Panc1 (cell line): ENCODE measurements at places on chromosomes 2 and 18.

DNA sequence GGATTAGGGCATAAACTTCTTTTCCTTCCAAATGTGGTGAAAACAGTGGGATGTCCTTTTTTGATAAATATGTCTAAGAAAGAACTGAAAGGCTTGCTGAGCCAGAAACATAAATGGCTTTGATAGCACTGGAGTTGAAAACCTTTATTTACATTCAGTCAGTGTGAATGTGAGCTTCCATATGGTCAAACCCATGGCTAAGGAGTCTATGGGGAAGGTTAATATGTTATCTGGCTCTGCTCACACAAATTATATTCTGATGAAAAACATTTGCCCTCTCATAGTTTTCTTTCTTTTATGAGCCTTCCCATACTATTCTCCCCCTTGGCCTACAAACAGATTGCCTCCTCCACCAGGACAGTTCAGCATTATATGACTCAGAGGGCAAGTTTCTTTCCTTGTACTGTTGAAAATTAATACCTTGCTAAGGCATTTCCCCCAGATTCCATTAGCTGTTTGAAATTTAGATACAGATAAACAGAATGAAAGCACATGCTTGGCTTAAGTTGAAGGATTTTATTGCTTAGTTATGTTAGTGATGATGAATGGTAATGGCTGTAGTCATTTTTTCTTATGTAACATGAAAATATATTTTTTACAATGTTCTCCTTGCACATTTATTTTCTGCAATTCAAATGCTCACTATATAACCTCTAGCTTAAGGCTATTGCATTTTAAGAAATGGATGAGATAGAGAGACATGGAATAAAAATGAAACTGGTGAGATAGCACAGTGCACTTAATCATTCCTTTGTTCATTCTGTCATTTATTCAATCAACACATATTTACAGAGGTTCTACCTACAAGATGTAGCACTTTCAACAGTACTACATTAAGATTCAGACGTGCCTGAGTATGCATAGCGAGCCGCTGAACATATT is 544.1 kb downstream of the LRRTM4 start:
- DNase-seq = no peak

DNA sequence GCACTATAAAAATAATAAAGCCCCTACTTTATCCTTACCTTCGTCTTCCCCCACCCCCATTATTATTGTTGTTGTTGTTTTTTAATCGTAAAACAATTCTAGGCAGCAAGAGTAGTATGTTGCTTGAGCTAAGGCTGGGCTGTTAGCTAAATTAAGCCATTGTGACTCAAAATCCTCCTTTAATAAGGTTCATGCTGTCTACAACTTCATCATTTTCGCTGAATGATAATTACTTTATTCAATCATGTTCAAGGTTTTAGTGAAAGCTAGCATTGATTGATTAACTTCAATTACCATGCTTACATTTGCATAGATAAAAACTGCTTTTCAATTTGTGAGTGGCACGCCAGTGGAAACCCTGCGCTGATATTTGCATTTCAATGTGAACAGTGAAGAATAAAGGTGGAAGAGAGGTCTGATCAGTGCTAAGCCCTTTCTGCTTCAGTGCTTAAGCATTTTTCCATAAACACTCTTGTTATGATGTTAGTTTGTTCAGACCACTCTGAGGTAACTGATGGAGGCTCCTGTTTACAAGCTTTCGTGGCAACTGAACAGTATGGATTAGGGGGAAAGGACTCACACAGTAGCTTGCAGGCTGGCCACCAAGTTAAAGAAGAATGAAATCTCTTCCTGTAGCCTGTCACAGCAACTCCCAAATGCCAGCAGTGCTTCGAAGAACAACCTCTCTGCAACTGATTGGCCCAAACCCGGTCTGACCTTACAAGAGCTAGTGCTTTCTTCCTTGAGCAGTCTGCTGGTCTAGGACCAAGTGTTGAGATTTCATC is 156.8 kb downstream of the GPD2 start:
- DNase-seq = no peak

- DNase-seq = no peak
Observed at GRCh38 chr18:10604182-10604581, 78.4 kb downstream of the NAPG start.

GRCh38 chr18:46301081-46301480 is 196.9 kb downstream of the HAUS1 start:
- no peak for DNase-seq

GRCh38 chr2:180058993-180059392 is 51.9 kb upstream of the CWC22 start:
- no peak for DNase-seq

DNA sequence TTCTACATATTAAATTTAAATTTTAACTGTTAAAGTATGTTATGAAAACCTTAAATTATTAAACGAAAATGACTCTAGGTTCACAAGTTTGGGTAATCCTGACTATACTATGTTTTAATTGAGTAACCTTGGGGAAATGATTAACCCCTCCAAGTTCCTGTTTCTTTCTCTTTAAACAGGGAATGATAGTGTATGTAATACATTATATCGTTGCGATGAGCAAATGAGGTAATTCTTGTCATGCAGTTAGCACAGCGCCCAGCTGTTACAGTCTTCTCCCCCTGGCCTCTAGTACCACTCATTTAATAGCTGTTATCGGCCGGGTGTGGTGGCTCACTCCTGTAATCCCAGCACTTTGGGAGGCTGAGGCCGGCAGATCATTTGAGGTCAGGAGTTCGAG is 80.4 kb downstream of the MTA3 start:
- DNase-seq = no peak

- DNase-seq = no peak
Observed at GRCh38 chr2:196589419-196589818, 50.1 kb upstream of the CCDC150 start.

DNA sequence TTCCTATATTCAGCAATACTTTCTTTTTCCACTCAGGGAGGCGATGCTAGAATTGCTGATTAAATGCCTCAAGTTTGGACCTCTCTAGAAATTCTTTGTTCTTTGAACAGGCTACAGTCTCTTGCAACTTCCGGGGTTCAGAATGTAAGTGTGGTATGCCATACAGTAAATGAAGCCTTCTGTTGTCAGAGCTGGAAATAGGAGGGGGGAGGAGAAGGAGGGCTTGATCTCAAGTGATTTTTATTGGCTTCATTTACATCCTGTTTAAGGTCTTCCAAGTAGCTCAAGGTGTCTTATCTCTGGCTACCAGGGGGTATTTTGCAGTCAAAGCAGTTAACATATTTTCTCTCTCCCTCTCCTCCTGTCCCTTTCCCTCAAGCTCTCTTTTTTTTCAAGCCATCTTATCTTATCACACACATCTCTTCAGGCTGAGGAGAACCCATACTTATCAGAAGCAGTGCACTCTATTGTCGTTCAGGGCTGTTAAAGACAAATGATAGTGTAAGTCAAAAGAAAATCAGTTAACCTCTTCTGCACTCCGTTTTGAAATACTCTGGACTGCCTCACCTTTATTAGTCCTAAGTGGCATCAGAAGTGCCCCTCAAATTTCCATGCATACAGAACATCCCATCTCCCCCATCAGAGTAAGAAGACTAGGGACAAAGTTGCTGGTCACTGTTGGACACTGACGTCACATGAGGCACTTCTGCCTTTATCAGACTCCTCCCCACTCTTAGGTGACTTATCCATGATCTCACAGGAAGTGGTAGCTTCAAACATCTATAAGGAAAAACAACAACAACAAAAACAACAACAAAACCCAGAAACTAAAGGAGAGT is 112.2 kb downstream of the ZNF521 start:
- DNase-seq = no peak

- no peak for DNase-seq
Observed at GRCh38 chr2:105432749-105433148, 33.9 kb upstream of the FHL2 start.

GRCh38 chr18:48127606-48128005 is 197.1 kb upstream of the SMAD2 start:
- no peak for DNase-seq

DNA sequence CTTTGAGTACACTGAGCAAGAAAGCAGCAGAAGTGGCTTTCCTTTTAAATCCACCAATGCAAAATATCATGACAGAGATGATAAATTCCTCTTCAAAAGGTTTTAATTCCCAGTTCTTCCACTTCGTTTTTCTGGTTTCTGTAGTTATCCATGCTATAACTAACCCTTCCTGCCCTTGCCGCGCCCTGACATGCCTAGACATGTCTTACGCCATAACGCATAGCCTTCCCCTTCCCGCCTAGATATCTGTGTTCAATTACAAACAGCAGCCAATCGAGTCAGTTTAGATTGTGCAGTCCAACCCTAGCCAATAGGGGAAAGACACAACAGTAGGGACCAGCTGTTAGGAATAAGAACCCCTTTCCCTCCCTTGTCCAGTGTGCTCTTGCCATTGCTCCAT is 16.1 kb downstream of the PRPF40A start:
- no peak for DNase-seq

- DNase-seq = no peak
Observed at GRCh38 chr18:13513021-13513420, 213.3 kb downstream of the FAM210A start.

DNA sequence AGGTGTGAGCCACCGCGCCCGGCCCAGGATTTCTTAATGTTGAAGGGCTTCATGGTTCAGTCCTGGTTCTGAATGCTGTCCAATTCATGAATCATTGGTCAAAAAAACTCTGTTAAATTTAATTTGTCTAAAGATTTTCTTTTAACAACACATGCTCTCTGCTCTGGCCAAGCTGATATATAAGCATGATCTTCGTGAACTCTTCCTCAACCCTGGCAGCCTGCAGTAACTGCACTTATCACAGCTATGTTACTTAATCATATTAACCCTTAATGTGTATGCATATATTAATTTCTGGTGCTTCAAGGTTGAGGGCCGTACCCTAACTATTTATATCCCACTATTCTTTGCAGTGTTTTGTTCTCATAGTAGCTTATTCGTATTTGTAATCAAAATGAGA is 29.4 kb upstream of the FRZB start:
- DNase-seq = no peak

DNA sequence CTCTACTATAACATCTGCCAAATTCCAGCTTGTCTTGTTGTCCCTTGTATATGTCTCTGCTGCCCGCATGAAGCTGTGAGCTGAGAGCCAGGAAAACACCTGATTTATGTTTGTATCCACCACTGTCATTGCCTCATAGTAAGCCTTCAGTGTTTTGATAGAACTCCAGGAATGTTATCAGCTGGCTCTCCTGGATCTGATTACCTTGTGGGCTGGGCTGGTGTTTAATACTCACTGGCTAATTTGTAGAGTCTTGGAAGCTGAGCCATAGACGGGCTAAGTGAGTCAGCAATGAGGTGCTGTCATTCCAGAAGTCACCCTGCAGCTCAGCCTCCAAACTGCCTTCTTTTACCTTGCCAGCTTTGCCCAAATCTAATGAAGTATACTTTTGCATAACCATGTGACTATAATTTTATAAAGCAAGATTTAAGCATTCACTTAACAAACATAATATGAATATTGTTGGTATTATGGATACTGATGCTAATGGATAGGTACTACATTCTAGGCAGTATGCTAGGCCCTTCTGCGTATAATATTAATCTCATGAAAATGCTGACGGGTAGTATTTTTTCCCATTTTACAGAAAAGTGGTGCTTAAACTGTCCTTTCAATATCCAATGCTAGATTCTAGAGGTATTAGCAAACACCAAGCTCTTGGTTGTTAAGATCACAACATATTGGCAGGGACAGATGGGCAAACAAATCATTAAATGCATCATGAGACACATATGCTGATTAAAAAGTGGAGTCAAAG is 62.7 kb upstream of the GATA6 start:
- no peak for DNase-seq

DNA sequence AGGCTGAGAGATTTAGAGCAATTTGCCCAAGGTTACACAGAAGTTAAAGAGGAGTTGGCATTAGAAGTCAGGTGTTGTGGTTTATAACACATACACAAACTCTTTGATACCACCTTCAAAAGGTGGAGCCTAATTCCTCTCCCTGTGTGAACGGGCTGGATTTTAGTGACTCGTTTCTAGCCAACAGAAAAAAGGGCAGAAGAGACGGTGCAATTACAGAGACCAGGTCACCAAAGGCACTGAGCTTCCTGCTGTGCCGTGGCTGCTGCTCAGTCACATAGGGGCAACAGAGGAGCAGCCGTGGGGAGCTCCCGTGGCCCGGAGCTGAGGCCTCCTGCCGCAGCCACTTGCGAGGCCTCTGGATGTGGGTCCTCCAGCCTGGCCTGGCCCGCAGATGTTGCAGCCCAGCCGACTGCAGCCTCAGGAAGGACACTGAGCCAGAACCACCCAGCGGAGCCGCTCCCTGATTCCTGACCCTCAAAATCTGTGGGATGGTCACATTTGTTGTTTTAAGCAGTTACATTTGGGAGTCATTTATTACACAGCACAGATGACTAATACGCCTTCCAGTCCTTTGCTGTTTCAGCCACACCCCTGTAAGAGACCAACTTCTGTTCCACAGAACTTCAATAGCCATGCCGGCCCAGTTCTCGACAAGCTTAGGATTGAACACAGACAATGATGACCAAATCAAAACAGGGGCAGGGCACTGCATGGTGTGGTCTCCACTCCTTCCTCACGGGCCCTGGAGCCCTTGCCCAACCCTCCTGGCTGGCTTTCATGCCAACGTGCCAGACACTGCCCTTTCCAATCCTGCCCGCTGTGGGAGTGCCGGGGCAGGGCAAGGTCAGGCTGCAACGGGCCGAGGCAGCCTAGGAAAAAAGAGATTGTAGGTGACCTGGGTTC is 17.1 kb downstream of the EDAR start:
- no peak for DNase-seq

DNA sequence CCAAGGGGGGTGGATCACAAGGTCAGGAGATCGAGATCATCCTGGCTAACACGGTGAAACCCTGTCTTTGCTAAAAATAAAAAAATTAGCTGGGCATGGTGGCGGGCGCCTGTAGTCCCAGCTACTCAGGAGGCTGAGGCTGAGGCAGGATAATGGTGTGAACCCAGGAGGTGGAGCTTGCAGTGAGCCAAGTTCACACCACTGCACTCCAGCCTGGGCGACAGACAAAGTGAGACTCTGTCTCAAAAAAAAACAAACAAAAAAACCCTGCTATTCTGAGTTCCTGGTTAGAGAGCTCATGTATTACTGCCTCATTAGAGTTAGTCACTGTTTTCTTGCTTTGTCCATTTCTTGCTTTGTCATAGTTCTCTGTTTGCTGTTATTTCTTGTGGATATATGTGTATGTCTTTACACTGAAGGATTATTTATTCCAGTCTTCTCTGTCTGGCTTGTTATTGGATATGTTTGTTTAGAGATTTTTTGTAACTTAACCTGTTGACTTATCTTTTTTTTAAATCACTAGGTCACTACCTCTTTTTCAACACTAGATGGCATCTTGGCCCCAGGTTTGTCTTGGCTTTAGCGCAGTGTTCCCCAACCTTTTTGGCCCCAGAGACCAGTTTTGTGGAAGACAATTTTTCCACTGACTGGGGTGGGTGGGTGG is 17.0 kb downstream of the TTLL4 start:
- DNase-seq = no peak

GRCh38 chr2:138720035-138720838 is 60.0 kb downstream of the NXPH2 start:
- DNase-seq = no peak
